ENCODE measurements at places on chromosomes 7 and 10.
A peak's percentile ranks its signal among the peaks of the same experiment; 100 is the strongest.

DNA sequence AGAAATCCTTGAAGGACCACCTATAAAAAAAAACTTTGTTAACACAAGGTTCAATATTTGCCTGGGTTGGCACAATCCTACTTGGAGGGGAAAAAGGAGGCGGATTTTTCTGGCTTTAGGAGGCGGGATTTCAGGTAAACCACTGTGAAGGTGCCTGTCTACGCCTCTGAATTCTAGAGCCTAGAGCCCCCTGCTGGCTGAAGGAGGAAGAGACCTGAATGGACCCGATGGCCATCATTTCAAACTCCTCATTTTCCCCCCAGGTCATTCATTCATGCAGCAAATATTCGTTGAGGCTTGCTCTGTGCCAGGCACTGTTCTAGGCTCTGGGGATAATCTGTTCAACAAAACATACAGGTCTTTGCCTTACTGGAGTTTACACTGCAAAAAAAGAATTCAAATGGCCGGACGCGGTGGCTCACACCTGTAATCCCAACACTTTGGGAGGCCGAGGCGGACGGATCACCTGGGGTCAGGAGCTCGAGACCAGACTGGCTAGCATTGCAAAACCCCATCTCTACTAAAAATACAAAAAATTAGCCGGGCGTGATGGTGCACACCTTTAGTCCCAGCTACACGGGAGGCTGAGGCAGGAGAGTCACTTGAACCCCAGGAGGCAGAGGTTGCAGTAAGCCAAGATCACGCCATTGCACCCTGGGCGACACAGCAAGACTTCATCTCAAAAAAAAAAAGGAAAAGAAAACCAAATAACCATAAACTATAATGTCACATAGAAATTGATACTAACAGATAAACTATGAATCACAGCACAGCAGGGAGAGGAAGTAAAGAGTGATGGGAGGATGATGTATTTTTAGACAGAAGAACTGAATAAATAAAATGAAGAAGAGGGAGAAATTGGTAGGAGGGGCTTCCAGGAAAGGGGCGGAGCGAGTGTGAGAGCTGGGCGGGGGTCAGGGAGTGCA, 90.1 kb upstream of the NFE2L3 start:
- peak; percentile 80 for DNase-seq

- DNase-seq = no peak
Observed at GRCh38 chr7:117427258-117427701, at the start of gene ASZ1. ASZ1 (minus strand) TSS chr7:117427493; CDS start chr7:117427460, 33 bp downstream.

DNA sequence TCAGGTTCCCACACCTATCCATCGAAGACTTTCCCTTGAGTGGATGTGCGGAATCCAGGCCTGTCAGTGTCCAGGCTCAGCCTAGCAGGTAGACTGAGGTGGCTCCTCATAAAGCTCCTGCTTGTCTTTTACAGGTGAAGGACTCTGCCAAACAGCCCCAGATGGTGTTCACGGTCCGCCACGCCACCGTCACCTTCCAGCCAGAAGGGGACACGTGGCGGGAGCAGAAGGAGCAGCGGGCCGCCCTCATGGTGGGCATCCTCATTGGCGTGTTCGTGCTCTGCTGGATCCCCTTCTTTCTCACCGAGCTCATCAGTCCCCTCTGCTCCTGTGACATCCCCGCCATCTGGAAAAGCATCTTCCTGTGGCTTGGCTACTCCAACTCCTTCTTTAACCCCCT, 13.9 kb downstream of the HTR5A start:
- DNase-seq = no peak

DNA sequence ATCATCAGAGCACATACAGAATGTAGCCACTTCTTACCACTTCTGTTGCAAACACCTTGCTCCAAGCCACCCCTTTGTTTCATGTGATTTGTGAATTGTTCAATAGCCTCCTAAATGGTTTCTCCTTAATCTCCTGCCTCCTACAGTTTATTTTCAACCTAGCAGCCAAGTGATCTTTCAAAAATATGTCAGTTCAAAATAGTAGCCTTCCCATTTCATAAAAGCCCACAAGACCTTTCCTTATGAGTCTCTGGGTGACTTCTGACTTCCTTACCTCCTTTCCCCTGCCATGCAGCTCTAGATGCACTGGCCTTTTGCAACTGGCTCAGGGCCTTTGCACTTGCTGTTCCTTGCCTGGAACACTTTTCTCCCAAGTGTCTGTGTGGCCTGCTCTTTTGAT, 4.8 kb downstream of the MINDY4 start:
- DNase-seq = no peak

GRCh38 chr10:78342827-78343653, 309.4 kb downstream of the RPS24 start:
- no peak for DNase-seq
